ENCODE measurements at places on chromosomes 2 and 18.
A peak's percentile ranks its signal among the peaks of the same experiment; 100 is the strongest.

GRCh38 chr2:128026448-128027277 is 1.2 kb downstream of the SAP130 start:
- DNase-seq, result no peak

- DNase-seq, result no peak
These were observed 48.6 kb downstream of the RNU4ATAC start for GRCh38 chr2:121579309-121579708.

- DNase-seq, result no peak
These were observed 49.1 kb upstream of the CPO start for GRCh38 chr2:206890179-206890578.

- no peak for DNase-seq
These were observed 328.7 kb downstream of the SMAD2 start for GRCh38 chr18:47601581-47602272.

DNA sequence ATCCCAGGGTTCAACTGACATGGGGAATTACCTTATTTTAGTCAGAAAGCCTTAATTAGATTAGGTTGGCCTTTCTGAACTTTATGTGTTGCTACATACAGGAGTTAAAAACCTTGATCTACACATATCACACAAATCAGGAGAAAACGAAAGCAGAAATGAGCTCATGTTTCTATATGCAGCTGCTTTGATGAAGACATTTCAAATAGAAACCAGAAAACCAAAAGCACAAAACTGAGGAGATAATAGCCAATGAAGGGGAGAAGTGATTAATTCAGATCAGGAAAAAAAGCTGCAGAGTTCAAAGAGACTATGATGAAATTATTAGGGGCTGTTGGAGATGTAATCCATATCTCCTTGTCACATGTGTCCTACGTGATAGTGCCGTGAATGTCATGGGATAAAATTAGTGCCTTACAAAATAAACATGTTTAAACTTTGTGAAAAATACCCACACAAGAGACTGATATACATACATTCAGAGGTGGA is 255.0 kb downstream of the CAMKMT start:
- no peak for DNase-seq

- no peak for DNase-seq
These were observed 149.7 kb downstream of the SMAD7 start for GRCh38 chr18:48800876-48801727.

GRCh38 chr2:169569948-169570347 is 3.7 kb downstream of the FASTKD1 start:
- no peak for DNase-seq

DNA sequence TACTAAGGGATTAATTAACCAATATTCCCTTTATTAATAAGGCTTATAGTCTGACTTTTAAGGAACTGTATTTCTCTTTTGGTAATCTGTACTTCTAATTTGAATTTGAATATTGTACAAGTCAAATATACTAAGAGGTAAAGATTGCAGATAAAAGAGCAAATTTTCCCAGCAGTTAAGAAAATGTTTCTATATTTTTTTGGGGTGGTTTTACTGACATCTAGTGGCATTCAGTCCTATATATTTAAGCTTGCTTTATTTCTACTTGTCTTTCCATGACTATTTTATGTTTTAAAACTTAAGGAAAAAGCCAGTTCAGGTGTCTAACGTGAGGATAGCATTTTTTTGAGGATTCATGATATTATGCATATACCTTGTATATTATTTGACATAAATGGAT is 41.6 kb downstream of the TDRD15 start:
- no peak for DNase-seq

DNA sequence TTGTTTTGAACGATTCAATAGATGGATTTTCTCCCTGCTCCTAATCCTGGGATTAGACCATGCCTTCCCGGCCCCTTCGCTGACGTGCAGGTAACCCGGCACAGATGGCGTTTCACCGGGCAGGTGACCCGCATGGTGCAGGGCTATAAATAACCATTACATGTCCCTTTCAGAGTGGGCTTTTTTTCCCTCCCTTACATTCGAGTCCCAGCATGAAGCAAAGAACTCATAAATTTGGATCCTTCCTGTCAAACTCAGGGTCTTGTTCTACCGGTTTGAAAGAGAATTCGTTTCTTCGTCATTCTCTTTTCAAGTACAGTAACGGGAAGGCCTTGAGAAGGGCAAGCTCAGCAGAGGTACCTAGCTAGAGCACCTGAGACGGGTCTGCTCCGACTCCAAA is 46.1 kb downstream of the EDAR start:
- no peak for DNase-seq

DNA sequence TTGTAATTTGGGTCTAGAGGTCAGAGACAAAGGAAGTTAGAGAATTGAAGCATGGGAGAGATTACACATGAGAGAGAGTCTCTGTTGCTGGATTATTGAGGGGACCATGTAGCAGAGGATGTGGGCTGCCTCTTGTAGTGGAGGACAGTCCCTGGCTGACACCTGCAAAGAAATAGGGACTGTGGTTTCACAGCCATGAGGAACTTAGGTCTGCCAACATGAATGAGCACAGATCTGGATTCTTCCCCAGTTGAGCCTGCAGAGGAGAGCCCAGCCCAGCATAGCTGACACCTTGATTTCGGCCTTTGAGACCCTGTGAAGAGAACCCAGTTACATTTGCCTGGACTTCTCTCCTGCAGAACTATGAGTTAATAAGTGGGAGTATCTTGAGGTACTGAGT is 179.5 kb upstream of the TWIST2 start:
- DNase-seq, result no peak

DNA sequence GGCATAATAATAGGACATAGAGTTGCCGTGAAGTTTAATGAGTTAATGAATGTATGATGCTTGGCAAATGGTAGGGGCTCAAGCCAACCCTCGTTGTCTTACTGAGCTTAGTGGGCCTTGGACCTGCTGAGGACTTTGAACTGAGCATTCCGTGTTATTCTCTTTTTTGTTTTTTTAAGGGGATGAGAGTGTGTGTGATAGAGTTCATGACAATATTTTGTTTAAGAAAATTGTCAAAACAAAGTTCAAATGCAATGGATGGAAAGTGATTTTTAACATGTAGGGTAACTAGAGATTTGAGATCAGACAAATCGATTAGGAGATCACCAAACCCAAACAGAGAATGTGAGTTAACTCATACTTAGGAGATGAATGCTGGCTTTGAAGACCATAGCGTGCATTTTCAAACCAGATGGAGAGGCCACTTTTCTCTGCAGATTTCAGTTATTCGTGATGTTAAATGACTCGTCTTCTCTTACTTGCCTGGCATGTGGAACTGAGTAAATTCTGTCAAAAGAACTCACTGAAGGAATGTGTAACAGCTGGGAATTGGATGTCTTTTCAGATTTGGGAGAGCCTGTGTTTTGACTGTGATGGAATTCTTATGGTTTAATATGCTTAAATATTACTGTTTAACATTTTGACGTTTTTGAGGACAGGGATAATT is 88.7 kb downstream of the NEDD4L start:
- DNase-seq, result peak; percentile 8

GRCh38 chr2:145753041-145753608 is 1233.2 kb upstream of the ZEB2 start:
- no peak for DNase-seq

GRCh38 chr2:31382452-31383120 is 32.0 kb downstream of the XDH start:
- DNase-seq, result no peak

- DNase-seq, result no peak
These were observed 39.0 kb upstream of the HDAC4 start for GRCh38 chr2:239439754-239440315.

DNA sequence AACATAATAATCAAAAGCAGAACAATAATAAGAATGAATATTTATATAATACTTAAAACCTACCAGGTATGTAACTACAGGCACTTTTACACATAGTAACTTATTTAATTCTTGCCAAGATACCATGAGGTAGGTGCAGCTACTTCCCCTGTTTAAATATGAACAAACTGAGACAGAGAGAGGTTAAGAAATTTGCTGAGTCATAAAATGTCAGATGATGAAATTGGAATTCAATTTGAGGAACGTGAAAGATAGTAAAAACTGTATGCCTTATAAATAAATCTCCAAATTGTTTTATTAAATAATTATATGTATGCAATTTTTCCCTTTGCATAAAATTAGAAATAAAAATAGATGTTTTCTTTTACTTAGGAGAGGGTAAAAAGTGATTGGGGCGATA is 1103.3 kb upstream of the NRXN1 start:
- no peak for DNase-seq

DNA sequence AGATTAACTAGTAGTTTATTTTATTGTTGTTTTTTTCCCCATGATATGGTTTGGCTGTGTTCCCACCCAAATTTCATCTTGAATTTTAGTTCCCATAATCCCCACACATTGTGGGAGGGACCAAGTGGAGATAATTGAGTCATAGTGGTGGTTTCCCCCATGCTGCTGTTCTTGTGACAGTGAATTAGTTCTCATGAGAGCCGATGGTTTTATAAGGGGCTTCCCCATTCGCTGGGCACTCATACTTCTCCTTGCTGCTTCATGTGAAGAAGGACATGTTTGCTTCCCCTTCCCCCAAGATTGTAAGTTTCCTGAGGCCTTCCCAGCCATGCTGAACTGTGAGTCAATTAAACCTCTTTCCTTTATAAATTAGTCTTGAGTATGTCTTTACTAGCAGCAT is 36.5 kb downstream of the GALNT14 start:
- DNase-seq, result no peak

GRCh38 chr18:7470503-7470902 is 96.6 kb upstream of the PTPRM start:
- no peak for DNase-seq

DNA sequence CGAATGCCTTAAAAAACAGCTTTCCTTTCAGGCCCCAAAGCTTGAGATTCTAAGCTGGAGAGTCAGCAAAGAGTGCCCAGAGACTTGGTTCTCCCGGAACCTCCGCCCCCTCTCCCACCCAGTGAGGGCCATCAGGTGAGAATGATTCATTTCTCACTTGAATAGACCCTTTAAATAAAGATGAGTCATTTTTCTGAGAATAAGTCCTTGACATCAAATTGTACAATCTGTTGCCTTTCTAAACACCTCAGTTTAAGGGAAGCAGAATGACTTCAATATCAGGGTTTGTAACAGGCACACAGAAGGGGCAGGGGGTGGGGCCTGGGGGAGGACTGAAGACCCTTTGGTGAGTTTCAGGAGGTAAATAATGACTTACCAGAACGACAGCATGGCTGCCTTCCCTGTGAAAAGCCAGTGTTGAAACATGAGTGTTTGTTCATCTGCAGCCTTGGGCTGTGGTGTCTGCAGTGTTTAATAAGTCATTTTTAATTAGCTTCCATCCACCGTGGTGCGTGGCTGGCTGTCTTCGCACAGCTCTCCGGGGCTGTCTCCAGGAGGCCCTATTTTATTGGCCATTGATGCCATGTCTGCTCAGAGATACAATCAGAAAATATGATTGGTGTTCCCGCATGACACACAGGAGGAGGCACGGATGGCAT is 134.9 kb upstream of the ZNF236 start:
- DNase-seq, result no peak

GRCh38 chr2:44934038-44934982 is 7.2 kb upstream of the SIX3 start:
- DNase-seq, result no peak

DNA sequence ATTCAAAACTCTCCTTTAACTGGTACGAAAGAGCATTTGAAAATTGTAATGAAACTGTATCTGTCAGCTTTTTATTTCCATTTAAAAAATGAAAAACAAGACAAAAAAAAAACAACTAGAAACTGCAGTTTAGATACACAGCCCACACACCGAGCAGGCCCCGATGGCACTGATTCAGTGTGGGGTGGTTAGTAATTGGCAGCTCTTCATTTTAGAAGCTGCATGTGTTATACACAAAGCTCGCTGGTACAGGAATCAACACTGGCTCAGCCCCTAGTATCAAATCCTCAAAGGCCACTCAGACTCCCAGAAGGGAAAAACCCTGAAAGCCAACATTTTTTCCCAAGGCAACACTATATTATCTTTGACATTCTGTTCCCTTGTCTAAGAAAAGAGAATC is 30.5 kb upstream of the RMDN2 start:
- no peak for DNase-seq

DNA sequence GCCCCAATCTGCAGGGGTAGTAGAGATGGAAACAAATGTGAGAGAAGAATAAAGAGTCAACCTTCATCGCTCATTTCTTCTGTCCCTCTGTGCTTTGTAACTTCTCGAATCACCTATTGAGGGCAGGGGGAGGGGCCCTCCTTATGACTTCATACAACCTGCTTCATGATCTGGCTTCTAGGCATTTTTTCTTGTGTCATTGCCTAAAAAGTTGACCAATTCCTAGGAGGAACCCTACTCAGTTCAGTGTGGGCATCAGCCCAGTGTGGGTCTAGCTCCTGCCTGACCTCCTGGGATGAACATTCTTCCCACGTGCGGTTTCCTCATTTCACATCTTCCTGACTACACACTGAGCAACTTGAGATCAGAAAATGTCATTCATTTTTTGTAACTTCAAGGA is 46.3 kb upstream of the CREB1 start:
- DNase-seq, result no peak

- DNase-seq, result no peak
These were observed 8.5 kb upstream of the PAX3 start for GRCh38 chr2:222307143-222307756.

DNA sequence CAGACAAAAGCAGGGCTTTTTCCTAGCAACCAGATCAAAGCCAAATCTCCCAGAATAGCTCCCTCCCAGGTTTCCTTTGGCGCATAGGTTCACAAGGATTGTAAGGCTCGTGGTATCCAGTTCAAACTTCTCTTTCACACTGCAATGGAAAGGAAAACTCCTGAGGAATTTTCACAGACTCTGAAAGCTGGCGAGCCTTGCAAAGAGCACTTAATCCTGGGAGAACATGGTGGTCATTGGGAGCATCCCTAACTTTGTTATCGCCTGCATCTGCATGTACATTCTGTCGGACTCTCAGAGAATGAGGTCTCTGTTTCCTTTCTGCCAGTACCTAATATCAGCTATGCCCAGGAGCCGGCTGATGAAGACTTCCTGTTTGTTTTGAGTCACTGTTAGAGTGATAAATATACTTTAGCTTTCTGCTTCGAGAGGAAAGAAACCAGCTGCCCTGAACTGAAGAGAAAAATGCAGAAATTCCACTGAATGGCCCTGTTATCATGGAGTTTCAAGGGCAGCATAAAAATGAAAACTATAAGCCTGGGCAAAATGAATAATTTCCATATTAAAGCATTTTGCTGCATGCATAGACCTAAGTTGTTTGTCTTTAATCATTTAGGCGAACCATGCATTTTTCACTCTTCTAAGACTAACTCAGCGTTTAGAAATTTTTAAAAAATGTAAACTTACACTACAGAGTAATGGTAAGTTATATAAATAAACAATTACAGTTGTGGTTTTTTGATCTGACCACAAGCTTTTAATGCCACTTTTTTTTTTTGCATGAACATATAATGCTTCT is 76.4 kb upstream of the ZEB2 start:
- no peak for DNase-seq

GRCh38 chr2:175004730-175004979 is 526 bp downstream of the CHN1 start:
- no peak for DNase-seq

DNA sequence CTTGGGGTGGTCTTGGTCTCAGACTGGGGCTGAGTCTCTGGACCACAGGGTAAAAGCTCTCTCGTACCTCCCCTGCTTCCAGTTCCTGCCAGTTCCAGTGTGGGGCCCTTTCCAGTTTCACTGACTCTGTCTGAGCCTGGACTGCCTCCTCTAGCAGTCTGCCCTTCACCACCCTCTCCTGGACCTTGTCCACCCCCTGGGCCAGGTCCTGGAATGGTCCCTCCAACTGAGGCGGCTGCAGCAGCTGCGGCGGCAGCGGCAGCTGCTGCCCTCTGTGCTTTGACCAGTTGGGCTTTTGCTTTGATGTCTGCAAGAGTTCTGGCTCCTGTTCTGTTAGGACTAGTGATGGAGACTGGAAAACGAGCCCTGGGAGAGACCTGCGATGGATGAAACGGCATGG is 70.7 kb upstream of the DTNB start:
- DNase-seq, result no peak

Data from HS-27A (cell line).